CD4-positive, alpha-beta memory T cell (primary cell): ENCODE measurements at places on chromosomes 3 and 15.

DNA sequence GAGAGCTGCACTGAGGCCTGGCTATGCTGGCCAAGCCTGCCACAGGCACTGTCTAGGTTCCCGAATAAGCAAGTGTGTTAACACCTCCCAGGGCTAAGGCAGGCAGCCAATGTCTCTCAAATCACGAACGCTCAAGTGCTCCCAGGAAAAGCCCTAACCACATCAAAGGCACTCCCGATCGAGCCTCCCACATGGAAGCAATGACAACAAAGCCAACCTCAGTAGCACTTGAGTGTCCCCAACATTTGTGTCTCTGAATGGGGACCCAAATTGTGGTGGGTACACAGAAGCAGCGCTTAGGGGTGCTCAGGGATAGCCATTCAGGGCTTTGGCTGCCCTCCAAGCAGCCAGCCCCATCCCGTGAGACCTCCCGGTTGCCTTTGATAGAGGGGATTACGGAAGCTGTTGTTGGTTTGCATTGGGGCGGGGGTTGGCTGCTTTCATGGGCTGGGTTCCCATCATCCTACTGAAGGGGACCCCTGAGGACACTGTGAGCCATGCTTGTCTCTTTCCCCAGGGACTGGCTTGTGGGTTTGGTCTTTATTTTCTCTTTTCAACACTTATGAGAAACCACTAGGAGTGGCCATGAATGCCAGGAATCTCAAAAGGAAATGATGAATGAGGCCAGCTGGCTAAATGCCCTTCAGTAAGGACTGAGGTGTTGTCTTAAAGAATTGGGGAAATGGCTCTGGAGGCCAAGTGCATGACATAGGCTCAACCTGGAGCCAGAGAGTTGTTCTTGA, 234.1 kb upstream of the FEZF2 start:
- no peak for DNase-seq

DNA sequence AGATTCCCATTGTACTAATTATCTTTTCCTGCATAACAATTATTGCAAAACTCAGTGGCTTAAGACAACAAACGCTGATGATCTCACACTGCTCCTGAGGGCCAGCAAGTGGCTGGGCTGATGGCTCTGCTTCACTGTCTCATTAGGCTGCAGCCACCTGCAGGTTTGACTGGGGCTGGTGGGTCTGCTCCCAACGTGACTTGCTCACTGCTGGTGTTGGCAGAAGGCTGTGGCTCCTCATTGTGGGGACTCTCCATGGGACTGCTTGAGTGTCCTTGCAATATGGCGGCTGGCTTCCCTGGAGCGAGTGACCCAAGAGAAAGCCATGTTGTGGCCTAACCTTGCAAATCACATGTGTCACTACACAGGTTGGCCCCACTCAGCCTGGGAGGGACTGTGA, 71.1 kb downstream of the PLXNA1 start:
- DNase-seq: no peak

DNA sequence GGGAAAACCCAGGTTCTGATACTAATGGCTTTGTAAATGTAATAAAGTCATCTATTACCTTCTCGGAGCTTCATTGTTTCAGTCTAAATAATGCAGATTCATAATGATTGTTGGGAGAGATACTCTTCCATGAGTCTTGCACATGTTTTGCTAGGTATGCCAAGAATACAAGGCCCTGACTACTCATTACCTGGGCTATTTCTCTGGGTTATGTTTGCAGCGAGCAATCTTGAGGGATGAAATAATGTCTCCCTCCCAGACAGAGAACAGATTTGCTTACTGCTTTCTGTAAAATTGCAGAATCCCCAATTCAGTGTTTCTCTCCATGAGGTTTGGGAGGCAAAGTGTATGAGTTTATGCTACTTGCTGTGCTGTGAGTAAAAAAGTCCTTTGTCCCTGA, 6.2 kb upstream of the CLASP2 start:
- no peak for DNase-seq

DNA sequence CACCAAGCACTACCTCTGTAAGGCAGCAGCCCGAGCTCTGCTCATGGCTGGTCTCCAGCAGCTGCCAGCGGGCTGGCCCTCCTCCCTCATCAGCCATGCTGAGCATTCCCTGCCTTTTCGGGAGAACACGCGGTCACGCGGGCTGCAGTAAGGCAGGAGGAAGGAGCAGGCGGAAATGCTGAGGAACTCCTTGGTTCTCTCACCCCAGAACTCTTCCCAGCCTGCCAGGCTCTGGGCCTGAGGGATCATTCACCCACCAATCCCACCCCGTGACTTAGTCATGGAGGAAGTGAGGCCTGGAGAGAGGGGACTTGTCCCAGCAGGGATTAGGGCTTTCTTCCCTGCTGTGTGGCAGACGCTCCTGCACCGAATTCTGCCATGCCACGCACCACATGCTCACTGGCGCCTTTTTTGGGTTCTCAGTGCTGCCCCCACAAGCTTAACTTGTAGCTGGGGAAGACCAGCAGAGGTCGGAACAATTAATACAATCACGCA, 42.9 kb upstream of the RPL32 start:
- no peak for DNase-seq

DNA sequence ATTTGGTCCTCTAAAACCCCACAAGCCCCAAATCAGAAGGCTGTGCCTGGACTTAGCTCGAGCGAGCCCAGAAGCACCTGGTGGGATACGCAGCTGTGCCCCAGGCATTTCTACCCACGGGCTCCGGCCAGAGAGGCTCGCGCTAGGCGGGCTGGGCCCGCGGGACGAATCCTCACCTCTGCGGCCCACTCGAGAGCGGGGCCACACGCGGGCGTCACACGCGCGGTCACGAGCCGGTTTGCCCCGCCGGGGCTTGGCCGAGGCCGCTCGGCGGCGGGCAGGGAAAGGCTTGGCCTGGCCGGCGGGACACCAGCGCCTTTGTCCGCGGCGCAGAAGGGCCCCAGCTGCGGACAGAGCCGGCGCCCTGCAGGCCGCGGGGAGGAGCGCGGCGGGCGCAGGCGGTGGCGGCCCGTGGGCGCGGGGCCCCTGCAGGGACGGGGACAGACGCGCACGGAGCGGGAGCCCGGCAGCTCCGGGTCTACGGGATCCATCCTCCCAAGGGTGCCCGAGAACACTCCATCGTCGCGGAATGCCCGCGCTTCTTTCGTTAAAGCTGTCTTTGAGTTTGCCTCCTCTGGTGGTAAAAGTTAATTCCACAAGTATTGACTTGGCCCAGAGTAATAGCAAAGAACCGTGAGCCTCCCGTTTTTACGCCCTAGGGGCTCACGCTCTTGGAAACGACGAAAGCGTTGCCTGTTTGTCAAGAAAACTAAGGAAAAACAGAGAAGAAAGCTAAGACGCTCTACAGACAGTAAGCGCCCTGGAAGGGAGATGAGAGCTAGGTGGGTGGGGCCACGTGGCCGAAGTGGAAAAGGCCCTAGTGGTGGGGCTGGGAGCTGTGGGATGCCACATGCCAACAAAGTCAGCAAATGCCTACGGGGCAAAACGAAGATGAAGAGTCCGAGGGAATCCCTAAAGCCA, 26.4 kb downstream of the TYRO3 start:
- peak; percentile 26 for DNase-seq

DNA sequence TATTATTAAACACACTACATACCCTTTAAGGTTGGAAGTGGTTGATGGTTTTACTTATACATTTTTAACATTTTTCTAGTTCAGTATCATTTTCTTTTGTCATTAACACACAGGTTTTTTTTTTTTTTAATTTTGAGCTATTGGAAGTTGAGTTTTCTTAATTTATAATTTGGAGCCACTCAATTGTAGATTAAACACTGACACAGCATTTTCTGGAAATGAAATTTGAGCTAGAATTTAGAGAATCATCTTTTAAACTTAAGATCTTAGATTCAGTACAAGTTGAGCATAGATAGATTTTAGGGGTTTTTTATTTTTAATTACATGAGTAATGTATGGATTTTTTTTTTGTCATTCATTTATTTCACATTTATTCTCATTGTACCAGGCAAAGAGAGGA, 35.0 kb downstream of the RASA2 start:
- no peak for DNase-seq

- no peak for DNase-seq
These were observed 26.8 kb downstream of the PARL start for GRCh38 chr3:183857863-183858262.

- no peak for DNase-seq
These were observed 85.2 kb downstream of the FBLN2 start for GRCh38 chr3:13634151-13634550.

DNA sequence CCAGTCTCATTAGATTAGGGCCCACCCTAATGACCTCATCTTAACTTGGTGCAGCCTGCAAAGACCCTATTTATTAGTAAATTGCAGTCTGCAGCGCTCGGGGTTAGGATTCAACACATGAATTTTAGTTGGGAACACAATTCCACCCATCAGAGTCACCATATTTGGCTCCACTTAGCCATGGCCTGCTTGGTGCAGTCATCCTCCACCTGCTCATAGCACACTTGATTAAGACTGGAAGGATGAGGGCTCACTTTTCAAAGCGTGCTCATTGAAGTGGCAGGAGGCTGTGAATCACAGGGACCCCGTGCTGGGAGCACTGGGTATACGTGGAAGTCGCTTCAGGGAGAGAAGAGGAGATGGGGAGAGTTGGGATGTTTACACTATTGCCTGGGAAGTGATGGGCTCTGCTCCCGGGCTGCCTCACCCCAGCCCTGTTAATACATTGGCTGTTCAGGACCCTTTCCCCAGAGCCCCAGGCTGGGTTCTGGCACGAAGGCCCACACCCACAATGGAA, 68.2 kb downstream of the ASB7 start:
- no peak for DNase-seq

- DNase-seq: no peak
These were observed 16.9 kb upstream of the SCAMP5 start for GRCh38 chr15:74978503-74978902.

DNA sequence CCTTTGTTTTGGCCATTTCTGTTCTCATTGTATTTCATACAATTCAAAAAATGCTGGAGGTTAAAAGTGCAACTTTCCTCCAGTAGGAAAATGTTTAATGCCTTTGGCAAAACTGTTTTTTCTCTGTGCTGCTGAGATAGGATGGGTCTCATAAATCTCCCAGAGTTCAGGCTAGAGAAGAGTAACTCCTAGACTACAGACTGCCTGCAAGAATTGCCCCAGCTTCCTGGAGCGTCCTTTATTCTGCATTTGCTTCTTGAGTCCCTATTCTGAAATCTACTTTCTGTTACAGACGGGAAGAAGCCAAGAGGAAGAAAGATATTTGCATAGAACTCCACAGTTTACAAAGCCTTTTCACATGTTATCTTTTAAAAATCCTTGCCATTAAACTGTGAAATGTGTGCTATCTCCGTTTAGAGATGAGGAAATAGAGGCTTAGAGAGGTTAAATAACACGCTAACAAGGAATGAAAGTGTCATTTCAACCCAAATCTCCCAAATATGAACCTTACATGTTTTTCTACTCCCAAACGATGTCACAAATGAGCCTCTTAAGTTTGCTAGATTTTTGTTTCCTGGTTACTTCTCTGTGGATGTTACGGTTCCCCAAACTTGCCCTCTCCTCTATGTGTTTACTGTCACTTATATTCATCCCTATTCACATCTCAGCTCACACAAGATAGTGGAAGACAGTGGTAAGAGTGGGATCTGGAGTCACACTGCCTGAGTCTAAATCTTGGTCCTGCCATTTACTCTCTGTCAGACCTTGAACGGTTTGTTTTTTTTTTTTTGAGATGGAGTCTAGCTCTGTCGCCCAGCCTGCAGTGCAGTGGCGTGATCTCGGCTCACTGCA, 17.4 kb downstream of the NANOGP8 start:
- no peak for DNase-seq

- DNase-seq: no peak
These were observed 19.1 kb downstream of the CSRNP1 start for GRCh38 chr3:39134305-39134704.

DNA sequence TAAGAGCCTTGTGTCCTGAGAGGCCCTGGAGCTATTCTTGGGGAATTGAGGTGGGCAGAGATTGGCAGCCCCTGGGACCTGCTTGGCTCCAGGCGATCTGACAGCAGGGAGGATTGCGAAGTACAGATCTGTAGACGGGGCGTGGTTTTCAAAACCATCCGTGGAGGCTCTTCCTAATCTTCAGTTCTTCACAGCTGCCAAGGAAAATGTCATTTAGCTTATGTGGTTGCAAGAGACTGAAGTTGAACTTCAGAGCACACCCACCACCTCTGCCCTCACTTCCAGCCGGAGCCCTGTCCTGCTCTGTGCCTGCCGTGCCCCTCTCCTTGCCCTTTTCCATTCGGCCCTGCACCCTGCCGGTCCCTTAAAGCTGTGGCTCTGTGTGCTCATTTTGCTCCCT, 12.9 kb downstream of the NISCH start:
- DNase-seq: no peak

- no peak for DNase-seq
These were observed 54.5 kb upstream of the ABHD17C start for GRCh38 chr15:80640531-80641121.

DNA sequence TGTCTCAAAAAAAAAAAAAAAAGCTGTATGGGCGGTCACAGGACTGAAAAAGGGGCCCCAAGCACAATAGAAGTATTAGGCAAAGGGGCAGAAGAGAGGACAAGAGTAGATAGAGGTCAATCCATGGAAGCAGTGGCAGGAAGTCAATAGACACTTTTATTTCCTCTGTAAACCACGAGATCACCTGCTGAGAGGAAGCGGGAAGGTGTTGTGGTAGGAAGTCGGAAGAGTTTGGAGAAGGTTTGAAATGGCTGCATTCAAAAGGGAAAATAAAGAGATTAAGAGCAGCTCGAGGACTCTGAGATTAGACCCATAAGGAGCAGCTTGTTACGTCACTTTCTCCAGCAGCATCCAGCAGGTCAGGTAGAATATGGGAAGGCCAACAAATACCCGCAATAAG, 14.2 kb upstream of the ZNF148 start:
- DNase-seq: no peak

- no peak for DNase-seq
These were observed 15.5 kb downstream of the CCR5 start for GRCh38 chr3:46386205-46386604.

- no peak for DNase-seq
These were observed 51.2 kb downstream of the CFAP20DC start for GRCh38 chr3:58998476-58999117.

- no peak for DNase-seq
These were observed 234.7 kb downstream of the FOXP1 start for GRCh38 chr3:71348831-71349230.

GRCh38 chr15:65336493-65337435, 32.3 kb downstream of the RNU5B-1 start:
- DNase-seq: no peak

DNA sequence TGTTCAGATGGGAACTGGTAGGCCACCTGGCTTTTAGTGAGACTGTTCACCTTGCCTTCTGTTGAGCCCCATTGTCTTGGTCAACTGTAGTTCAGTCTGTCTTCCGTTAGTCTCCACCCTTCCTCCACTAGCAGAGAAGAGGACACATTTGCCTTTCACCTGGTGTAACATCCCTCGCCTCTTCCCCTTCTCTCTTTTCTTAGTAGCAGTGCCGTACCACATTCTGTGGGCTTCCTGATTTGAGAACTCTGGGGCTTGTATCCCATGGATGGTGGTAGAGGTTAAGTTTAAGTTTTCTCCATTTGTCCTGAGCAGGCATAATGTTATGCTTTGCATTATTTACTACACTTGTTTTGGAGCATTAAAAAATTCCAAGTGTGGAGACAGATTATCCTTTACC, 49.3 kb downstream of the RAB7A start:
- no peak for DNase-seq

GRCh38 chr15:77634266-77634962, 1.7 kb upstream of the LINGO1 start:
- DNase-seq: peak; percentile 29

- no peak for DNase-seq
These were observed 216.4 kb upstream of the DPPA4 start for GRCh38 chr3:109553591-109554371.
